ENCODE measurements at places on chromosomes 16 and 17.
A peak's percentile ranks its signal among the peaks of the same experiment; 100 is the strongest.

GRCh38 chr16:3751878-3752277 lies 34.6 kb upstream of the TRAP1 start:
- no peak for DNase-seq

DNA sequence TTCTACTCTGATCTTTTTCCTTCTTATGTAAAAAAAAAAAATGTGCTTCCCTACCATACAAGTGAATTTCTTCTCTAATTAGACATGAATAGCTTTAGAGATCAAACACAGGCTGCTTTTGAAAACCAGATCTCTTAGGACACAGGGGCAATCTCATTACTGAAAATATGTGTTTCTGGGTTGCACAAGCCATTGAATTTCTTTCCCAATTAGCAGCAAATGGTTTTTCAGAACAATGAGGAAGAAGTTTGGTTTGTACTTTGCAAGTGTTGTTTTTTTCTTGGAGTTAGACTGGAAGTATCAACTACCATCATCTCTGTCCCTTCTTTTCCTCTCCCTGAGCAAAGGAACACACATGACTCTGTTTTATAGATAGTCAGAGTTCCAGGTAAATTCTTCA lies 5.6 kb upstream of the ANKS4B start:
- no peak for DNase-seq

- peak; percentile 81 for DNase-seq
Observed at GRCh38 chr17:8629371-8630226, 926 bp downstream of the MYH10 start.

GRCh38 chr16:75801307-75801706 lies 75.0 kb upstream of the CPHXL start:
- DNase-seq, result no peak

- no peak for DNase-seq
Observed at GRCh38 chr17:72137161-72137560, 16.3 kb downstream of the SOX9 start.

GRCh38 chr17:48596000-48596734 lies 2.6 kb upstream of the HOXB5 start:
- no peak for DNase-seq

DNA sequence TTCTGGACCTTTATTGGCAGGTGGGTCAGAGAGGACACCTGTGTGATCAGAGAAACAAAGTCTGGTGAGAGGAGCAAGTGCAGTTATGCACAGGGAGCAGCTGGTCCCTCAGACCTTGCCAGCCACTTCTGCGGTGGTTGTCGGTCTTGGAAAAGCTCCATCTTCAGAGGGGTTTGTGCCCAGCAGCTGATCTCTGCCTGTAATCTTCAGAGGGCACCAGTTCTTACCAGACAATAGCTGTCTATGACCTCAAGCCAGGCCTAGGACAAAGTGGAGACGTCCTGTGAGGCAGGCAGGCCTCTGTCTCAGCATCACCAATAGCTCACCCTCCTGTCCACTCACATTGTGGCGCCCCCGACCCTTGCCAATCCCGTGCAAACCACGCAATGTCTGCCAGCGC lies 66.5 kb upstream of the TBX2 start:
- no peak for DNase-seq

- DNase-seq, result no peak
Observed at GRCh38 chr16:58249388-58249779, 45.4 kb downstream of the PRSS54 start.

DNA sequence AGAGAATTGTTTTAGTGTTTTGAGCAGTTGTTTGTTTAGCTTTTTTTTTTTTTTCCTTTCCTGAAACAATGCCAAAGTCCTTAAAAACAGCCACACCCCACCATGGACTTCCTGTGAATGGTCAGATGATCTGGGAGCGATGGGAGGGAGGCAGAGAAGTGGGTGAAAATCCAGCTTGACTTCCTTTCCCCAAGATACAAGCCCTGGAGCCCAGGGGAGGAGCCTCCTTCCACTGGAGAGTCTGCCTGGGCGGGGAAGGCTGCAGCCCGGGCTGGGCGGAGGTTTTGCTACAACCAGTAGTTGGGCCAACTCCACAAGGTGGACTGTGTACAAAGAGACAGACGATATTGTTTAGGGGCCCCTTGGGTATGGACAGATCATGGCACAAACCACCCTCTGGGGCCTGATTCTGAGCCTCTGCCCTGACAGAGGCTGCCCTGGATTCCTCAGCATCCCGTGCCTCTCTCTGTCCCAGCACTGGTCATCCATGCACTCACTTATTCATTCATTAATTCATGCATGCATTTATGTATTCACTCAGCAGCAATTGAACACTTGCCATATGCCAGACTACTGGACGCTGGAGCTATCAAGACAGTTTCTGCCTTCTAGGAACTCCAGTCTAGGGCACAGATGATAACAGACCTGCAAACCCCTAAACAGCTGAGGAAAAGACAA lies 29.8 kb downstream of the WSB1 start:
- DNase-seq, result peak; percentile 66

DNA sequence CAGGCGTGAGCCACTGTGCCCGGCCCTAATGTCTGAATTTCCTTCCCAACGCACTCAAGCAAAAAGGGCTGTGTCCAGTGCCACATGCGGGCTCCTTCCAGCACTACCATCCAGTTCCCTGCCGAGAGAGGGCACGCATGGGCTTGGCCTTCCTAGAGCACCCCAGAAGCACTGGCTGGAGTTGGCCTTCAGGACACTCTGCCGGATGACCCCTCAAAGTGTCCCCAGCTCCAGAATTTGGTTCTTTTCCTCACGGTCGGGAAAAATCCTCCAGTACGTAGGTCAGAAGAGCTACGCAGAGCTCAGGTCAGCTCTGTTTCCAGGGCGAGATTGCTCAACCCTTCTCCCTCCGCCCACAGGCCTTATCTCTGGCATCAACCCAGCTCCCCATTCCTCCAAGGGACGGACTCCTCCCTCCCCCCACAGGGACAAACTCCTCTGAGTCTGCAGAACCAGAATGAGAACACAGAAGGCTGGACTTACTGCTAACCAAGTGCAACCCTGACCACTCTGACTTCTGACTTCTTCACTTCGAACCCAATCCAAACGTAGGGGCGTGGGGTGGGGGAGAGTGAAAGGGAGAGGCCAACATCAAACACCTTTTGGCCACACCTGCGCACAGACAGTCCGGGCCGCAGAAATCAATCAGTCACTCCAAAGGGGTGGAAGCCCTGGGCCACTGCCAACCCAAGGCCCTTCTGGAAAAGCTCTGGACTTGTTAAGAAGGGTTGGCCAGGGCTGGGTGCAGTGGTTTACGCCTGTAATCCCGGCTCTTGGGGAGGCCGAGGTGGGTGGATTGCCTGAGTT lies 3.6 kb downstream of the CDC42EP4 start:
- peak; percentile 84 for DNase-seq
